ENCODE measurements at places on chromosomes 13 and 19.

- no peak for DNase-seq
Measured at GRCh38 chr13:98225036-98225940, 48.2 kb upstream of the RNF113B start.

DNA sequence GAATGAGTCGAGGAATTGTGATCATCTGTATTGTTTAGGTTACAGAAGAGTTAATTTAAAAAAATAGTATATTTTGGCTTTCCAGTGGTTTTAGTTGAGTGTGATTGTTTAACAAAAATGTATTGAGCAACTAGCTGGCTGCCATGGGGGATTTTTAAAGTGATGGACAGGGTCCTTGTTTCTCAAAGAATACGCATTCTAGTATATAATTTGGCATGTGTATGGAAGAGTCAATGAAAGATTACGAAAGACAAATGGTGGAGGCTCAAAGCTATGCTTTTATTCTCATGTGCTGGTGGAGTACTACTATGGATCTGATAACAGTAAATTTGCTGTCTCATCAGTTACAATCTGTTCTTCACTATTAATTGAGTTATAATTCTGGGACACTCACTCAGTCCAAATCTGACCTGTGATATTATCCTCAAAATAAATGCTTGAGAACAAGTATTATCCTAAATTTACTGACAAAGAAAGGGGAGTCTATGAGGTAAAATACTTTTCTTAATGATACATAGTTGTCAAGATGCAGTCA, 240.0 kb downstream of the GPC6 start:
- no peak for DNase-seq

DNA sequence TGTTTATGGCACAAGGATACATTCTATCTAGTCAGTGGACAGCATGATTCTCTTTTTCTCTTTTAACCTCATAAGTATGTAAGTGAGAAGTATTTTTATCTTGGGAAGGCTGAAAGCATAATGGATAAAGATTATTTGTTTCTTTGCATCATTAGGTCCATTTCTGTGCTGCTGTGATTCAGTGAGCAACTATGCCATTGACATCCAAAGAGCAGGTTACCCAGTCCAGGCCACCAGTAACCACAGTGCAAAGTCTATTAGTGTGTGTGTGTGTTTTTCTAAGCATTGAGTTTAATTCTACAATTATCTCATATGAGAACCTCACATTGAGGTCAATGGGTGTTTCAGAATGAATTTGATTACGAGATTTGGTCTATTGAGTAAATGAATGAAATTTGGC, 158.8 kb upstream of the DACH1 start:
- no peak for DNase-seq

GRCh38 chr13:20546556-20546955, 20.4 kb upstream of the IFT88 start:
- DNase-seq: no peak

DNA sequence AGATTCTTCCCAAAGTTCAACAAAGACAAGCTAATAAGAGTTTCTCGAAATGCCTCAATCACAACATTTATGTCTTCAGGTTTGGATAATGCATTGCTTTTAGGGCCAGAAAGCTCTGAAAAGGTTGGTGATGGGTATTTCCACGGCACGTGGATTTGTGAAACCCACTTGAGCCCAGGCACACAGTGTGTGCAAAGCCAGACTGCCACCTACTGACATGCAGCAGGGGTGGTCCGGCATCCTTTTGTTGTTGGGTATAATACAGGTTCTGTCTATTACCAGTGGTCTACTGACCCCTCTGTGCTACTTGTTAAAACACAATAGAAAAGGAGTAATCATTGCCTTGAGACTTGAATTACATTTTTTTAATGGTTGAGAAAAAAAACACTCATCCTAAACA, 225.6 kb downstream of the RAP2A start:
- DNase-seq: no peak

- no peak for DNase-seq
Measured at GRCh38 chr13:100040196-100040595, 48.7 kb upstream of the PCCA start.

DNA sequence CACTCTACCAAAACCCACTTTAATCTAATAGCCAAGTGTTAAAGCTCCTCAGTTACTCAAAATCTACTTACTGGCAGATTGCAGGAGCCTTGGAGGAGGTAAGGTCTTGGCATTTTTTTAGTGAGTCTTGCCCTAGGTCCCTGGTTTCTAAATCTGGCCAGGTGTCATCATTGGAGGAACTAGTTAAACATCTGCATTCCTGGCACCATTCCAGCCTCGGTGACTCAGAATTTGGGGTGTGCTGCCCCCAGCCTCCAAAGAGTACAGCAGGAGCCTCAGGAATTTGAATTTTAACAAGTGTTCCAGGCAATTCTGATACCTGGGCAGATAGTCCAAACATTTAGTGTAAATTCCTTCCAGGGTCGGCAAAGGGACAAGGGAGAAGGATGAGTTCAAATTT, 37.4 kb downstream of the KLF5 start:
- no peak for DNase-seq

DNA sequence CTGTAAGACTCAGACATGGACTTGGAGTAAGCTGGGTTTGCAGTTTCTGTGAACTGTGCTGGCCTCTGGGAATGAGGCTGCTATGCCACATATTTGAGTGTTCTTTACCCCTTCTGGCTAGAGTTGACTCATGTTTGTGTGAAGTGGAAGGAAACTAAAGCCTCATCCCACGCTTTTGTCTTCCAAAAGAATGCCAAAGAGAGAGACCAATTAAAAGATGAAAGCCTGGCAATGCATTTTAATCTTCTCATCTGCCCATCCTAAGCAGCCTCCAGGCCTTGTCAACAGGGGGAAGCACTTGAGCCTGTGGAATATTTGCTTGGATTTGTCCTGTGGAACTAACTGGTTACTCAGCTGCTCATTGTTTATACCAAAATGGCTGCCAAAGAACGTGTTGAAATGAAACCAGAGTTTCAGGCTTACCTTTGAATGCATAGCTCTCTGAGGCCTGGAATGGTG, 49.1 kb downstream of the LMO7 start:
- no peak for DNase-seq

DNA sequence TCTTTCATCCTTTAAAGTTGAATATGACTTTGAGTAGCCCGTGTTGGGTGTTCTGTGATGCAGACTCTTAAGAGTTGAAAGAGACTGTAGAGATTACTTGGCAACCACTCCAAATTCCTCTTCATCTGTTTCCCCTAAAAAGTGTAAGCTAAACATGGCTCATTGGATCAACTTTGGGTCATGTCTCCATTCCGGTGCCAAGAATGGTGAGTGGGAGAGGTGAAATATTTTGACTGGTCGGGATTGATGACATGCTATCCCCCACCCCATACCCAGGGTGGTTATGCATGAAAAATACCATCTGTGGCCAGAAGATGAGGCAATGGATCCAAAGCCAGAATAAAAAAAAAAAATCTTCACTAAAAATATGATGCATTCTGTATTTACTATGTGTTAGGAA, 281.3 kb upstream of the SOX21 start:
- DNase-seq: no peak

- no peak for DNase-seq
Measured at GRCh38 chr13:40311356-40312101, 354.9 kb downstream of the FOXO1 start.

DNA sequence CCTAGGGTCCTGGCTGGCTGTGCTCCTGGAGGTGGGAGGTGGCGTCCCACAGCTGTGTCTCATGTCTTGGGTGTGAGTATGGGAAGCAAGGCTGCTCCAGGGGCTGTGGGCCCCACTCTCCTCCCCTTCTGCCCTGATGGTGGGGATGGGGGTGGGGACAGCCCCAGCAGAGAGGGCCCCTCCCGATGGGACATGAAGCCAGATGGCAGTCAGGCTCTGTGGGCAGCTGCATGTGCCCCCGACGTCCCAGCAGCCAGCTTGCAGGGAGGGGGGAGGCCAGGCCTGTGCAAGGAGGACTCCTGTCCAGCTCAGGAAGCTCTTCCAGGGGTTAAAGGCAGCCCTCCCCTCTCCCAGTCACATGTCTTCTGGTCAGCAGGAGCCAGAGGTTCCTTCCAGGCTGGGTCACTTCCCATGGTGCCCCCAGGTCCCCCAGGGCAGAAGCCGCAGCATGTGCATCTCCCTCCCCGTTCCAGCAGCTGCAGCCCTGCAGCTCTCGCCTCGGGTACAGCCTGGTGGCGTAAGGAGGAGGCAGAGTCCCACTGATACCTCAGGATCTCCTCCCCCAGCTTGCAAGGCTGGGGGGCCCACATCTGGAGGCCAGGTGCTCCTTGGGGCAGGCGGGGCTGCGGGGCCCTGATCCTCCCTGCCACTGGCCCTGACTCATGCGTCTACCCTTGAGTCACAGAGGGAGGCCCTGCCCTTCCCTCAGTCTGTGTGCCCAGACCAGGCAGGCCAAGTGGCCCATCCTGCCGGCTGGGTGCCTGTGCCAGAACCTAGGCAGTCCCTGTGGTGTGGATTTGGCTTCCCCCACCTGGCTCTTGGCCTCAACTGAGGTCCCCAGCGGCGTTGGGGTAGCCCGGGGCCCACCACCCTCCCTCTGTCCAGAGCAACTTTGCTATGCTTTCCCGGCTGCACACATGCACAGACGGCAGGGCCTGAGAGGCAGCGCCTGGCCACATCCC, 13.0 kb downstream of the YIPF2 start:
- DNase-seq: no peak

DNA sequence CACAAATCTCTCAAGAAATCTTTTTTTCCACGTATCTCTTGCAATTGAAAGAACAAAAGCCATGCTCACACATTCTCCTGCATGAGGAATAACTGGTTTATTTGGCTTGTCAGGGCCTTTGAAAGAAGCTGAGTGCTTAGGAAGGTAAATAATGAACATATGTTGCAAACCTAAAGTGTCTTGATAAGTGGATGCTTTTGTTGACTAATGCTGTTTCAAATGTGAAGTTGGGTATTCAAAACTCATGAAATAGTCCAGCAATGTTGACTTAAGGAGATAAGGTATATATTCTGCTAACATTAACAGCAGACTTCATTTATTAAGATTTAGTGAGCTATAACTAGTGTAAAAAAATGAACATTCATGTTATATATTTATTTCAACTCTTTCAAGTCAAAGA, 1792.7 kb upstream of the MIR17HG start:
- DNase-seq: no peak

- no peak for DNase-seq
Measured at GRCh38 chr13:40986101-40986856, 32.8 kb downstream of the ELF1 start.

GRCh38 chr13:110555601-110556223, 5.8 kb downstream of the RAB20 start:
- DNase-seq: no peak

All from stimulated activated naive CD8-positive, alpha-beta T cell treated with anti-CD3 and anti-CD28 coated beads, Interleukin-15, amount 100 ng/mL, for 72 hours (primary cell).